Stimulated activated CD4-positive, alpha-beta T cell treated with anti-CD3 and anti-CD28 coated beads, Interleukin-1b, Interleukin-23, amount 100 ng/mL, for 4 hours (primary cell): ENCODE measurements at places on chromosomes 12 and 14.

GRCh38 chr12:24226745-24227350, 277.4 kb upstream of the SOX5 start:
- DNase-seq: no peak

- no peak for DNase-seq
Observed at GRCh38 chr12:31321897-31322228, 4.1 kb downstream of the SINHCAF start.

- no peak for DNase-seq
Observed at GRCh38 chr12:124720004-124720680, 143.5 kb downstream of the SCARB1 start.

GRCh38 chr12:31819427-31819826, 90.6 kb upstream of the AMN1 start:
- DNase-seq: no peak

- no peak for DNase-seq
Observed at GRCh38 chr12:54047964-54048303, 5.7 kb upstream of the HOXC4 start.

GRCh38 chr14:103118663-103119404, 4.4 kb upstream of the TNFAIP2 start:
- no peak for DNase-seq

GRCh38 chr14:103132381-103133209, 9.3 kb downstream of the TNFAIP2 start:
- no peak for DNase-seq

GRCh38 chr14:75885829-75886228, 96.0 kb downstream of the TGFB3 start:
- DNase-seq: no peak

DNA sequence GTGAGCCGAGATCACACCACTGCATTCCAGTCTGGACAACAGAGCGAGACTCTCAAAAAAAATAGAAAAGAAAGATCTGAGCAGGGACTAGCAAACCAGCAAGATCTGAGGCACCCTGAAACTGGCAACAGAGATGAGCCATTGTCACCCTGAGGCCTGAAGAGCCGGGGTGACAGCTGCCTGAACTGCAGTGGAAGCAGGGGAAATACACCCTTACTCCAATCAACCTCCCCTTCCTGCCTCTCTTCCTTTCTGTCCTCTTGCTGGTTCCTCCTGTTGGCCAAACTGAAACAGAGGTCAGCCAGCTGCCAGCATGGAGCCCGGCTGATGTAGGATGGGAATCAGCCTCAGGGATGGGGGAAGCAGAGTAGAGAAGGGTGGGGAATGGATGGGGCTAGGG, 192.0 kb downstream of the CHST11 start:
- no peak for DNase-seq

- no peak for DNase-seq
Observed at GRCh38 chr12:28034271-28034670, 61.7 kb upstream of the PTHLH start.

DNA sequence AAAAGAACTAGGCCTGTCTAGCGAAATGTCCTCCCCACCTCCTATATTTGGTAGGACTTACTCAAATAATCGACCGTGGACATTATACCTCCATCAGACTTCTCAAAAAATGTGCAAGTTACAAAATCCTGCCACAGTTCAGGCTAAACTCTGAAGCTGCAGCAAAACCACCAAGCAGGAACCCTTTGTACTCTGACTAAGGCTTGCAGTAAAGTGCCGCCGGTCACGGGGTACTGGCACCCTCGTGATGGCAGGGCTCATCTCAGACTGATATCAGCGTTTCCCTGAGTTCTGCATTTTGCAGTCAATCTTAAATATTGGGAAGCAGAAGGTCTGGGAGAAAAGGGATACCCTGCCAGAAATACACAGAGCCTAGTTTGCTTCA, 17.1 kb downstream of the SLC11A2 start:
- peak; percentile 34 for DNase-seq

DNA sequence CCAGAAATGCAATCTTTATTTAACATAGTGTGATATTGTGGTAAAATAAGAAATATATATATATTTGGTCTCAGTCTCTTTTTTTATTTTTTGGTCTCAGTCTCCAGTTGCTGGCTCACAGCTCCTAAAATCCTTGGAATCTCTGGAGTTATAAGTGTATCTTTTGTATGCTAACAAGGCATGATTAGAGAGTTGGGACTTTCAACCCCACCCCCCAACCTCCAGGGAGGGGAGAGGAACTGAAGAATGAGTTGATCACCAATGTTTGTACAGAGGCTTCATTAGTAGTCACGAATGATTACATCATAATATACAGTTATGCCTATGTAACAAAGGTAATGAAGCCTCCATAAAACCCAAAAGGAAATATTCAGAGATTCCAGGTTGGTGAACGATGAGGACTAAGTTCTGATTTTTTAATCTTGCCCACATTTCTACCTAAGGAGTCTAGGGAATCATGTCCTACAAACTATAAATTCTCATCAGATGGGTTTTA, 22.8 kb upstream of the LALBA start:
- no peak for DNase-seq

- DNase-seq: no peak
Observed at GRCh38 chr14:71242237-71242748, 335.0 kb downstream of the PCNX1 start.

DNA sequence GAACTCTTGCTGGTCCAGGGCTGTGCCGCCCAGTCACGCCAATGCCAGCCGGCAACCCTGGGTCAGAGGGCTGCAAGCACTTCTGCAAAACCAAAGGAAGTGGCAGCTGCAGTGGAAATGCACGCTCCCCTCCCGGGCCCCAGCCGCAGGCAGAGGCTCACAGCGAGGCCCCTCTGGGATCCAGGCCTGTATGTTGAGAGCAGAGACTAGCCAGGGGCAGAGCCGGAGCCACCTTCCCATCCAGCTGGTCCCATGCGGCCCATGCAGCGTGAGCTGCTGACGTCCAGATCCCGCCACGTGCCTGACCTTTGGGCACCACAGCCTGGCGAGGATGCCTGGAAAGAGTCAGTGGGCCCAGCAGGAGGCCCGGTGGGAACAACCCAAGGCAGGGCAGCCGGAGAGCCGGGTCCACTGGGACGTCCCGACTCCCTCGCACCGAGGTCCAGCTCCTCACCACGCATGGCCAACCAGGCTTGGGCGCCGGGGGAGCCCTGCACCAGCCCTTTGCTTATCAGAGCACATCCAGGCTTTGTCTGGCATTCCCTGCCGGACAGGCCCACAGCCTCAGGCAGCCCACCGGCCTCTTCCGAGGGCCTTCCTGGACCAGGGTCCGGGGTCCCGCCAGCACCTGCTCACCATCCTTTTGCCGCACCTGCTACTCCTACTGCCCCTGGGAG, 4.3 kb downstream of the GPR132 start:
- no peak for DNase-seq

DNA sequence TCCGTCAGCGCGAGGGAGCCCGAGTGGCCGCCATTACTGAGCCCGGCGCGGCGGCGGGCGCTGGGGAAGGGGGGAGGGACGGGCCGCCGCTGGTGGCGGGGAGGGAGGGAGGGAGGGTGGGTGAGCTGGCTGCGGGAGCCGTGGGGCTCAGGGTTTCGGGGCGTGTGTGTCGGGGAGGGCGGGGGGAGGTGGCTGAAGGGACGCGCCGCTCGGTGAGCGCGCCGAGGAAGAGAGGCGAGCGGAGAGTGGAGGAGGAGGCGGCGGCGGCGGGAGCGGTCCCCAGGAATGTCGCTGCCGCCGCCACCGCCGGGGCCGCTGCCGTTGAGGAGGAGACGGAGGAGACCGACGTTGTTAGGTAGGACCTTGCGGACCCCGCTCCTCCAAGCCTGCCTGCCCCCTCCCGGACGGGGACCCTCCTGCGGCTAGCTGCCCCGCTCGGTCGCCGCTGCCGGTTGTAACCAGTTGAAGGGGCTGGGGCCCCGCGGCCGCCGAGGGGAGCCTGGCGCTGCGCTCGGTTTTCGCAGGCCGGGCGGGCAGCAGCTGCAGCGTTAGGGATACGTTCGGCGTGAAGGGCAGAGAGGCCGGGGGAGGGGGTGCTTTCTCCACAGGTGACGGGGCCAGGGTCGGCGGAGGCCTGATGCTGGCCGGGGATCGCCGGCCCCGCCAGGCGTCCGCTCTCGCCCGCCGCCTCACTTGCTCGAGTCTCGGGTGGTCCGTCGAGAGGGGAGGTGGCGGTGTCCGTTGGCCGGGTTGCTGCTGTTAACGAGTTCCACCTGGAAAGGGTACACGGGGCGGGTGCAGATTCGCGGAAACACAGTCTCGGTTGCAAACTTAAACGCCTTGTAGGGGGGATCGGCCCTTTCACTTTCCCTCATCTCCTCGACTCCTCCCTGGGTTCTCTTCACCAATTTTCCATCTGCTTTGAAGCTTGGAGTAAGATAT, at the start of gene ARHGAP5:
TSS of gene ARHGAP5 (plus strand) at position 224 of the 942 bp plus-strand sequence. CDS start 13,366 bp downstream, outside the sequence.
- DNase-seq: peak; percentile 58

DNA sequence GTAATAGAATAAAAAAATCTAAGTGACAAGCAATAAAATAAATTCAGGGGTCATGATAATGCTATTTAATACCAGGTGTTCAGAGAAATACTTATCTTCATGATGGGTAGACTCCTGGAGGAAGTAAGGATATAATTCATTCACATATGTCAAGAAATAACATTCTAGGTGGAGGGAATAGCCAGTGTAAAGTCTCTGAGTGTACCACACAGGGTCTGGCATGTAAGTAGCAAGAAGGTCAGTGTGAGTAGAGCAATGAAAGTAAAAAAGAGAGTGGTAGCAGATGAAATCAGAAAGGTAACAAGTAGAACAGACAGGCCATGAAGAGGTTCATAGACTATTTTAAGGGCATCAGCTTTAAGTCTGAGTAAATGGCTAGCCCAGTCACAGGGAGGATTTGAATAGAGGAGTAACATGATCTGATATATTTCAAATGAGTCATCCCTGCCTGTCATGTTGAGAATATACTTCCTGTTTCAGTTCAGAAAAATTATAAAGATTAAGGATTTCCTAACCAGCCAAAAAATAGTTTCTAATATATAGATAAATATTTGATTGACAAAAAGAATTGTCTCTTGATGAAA, 519.9 kb downstream of the C12orf50 start:
- DNase-seq: no peak

DNA sequence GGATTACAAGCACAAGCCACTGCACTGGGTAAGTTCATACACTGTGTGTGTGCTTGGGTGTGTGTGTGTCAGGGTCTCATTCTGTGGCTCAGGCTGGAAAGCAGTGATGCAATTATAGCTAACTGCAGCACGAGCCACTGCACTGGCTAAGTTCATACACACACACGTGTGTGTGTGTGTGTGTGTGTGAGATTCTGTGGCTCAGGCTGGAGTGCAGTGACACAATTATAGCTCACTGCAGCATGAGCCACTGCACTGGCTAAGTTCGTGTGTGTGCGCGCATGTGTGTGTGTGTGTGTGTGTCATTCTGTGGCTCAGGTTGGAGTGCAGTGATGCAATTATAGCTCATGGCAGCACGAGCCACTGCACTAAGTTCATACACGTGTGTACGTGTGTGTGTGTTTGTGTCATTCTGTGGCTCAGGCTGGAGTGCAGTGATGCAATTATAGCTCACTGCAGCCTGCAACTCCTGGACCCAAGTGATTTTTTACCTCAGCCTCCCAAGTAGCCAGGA, 85.4 kb downstream of the HECTD1 start:
- no peak for DNase-seq

GRCh38 chr14:70036665-70037064, 152.1 kb downstream of the SLC8A3 start:
- DNase-seq: no peak
